Prostate gland (tissue), 2 donors: ENCODE measurements at places on chromosomes 1 and 21. TPM values are rescaled to one million over a fixed set of nuclear protein-coding genes. Genes with fewer than 3 reads are reported as not detected.

DNA sequence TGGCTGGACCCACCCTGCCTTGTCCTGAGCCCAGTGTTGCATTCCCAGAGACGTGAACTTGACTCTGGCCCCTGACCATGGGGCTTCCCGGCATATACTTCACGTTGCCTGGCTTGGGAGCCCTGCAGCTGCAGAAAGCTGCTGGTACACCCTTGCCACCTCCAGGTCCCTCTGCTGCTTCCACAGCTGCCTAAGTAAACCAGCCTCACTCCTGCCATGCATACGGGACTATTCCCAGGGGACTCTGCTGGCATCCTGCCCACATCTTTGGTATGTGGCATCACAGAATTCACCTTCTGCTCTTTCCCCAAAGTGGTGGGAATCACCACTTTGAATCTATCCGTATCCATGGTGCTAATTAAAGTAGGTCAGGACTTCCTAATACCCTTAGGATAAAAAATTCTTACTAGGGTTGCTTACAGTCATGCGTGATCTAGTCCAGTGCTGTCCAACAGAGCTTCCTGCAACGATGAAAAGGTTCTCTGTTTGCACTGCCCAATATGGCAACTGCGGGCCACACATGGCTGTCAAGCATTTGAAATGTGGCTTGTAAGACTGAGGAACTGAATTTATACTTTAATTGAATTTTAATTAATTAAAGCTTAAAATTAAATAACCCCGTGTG, 203.0 kb downstream of the GRIK3 start:
- DNase-seq = no peak

The FMO3 gene
- 0.23 TPM for total RNA-seq

The TCHHL1 gene
- not detected for total RNA-seq

The DCST2 gene
- 2.3 TPM for total RNA-seq

DNA sequence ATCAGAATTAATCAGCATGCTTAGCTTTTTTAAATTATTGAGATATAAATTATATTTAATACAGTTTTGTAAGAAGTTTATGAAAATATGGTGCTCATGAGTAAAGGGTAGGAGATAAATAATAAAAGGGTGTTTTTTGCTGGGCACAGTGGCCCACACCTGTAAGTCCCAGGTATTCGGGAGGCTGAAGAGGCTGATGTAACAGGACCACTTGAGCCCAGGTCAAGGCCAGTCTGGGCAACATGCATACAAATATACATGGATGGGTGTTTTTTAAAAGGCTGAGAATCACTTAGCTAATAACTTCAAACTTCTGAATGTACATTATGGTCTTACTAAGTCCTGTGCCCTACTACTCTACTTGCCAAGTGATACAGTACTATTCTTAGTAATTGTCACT, 73.2 kb downstream of the TRIM33 start:
- no peak for DNase-seq

GRCh38 chr1:216925962-216926625, 202.9 kb upstream of the ESRRG start:
- DNase-seq = no peak
